Activated CD4-positive, alpha-beta T cell treated with anti-CD3 and anti-CD28 coated beads, Interleukin-2, amount 50 U/mL, for 16 hours (primary cell): ENCODE measurements at places on chromosomes 13 and 19.

DNA sequence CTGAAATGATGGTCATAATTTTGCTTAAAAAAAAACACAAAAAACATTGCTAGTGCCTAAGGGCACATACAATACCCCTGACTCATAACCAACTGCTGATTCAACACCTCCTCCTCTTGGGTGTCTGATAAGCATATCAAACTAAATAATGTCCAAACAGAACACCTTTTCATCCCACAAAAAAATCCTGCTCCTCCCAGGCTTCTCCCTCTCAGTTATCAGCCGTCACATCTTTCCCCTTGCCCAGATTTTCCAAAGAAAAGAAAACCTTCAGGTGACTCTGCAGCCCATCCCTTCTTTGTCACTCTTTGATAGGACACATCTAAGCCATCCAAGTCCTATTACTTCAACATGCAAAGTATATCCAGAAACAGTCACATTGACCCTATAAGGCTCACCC is 46.9 kb downstream of the ABCC4 start:
- DNase-seq: no peak

- no peak for DNase-seq
Observed at GRCh38 chr13:112675366-112675756, 14.5 kb upstream of the ATP11A start.

DNA sequence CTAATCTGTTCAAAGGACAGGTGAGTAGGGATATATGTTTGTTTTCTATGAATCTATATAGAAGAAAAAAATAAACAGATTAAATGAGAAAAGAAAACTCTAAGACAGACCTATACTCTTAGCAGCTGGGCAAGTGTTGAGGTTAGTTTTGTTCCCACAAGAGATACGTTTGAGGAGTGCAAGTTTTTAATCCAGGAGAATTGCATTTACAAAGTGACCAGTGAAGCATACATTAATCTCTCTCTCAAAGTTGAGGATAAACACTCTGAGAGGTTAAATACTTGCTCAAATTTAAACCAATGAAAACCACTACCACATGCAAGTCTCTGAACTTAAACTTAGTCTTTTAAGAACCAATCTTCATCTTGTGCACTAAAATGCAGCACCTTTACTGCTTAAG is 930.5 kb upstream of the MIR17HG start:
- no peak for DNase-seq

GRCh38 chr13:99800951-99801350 is 170.6 kb downstream of the ZIC5 start:
- no peak for DNase-seq

DNA sequence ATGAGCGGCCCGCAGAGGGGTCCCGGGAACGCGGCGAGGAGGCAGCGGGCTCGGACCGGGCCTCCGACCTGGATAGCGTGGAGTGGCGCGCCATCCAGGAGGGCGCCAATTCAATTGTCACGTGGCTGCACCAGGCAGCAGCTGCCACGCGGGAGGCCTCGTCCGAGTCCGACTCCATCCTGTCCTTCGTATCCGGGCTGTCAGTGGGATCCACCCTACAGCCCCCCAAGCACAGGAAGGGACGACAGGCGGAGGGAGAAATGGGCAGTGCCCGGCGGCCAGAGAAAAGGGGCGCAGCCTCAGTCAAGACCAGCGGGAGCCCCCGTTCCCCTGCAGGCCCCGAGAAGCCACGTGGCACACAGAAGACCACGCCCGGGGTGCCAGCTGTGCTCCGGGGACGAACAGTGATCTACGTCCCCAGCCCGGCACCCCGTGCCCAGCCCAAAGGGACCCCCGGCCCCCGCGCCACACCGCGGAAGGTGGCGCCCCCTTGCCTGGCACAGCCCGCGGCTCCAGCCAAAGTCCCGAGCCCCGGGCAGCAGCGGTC is 10.7 kb downstream of the C19orf25 start:
- DNase-seq: no peak

DNA sequence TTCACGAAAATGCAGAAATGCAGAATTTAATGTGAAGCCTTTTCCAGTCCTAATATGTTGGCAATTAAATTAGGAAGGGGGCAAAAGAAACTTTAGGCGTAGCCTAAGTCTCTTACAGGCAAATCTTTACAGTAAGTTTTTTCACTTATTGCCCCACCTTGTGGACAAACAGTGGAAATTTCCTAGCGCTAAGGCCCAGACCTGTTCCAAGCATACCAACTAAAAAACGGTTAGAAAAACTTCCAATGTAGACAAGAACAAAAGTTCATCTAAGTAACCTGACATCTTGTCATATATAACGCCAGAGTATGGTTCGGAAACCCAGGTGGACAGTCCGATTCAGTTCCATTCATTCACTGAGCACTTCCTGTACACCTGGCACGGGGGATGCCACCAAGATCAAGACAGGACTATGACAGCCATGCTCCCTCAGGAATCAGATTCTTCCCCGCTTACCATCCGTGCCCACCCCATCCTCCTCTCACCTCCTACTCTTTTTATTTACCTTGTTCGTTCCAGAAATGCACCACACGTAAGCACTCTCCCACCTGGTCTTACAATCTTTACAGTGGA is 4.9 kb downstream of the ZAR1L start:
- peak; percentile 63 for DNase-seq
